Epithelial cell of proximal tubule (primary cell): ENCODE measurements at places on chromosomes 4 and X.

DNA sequence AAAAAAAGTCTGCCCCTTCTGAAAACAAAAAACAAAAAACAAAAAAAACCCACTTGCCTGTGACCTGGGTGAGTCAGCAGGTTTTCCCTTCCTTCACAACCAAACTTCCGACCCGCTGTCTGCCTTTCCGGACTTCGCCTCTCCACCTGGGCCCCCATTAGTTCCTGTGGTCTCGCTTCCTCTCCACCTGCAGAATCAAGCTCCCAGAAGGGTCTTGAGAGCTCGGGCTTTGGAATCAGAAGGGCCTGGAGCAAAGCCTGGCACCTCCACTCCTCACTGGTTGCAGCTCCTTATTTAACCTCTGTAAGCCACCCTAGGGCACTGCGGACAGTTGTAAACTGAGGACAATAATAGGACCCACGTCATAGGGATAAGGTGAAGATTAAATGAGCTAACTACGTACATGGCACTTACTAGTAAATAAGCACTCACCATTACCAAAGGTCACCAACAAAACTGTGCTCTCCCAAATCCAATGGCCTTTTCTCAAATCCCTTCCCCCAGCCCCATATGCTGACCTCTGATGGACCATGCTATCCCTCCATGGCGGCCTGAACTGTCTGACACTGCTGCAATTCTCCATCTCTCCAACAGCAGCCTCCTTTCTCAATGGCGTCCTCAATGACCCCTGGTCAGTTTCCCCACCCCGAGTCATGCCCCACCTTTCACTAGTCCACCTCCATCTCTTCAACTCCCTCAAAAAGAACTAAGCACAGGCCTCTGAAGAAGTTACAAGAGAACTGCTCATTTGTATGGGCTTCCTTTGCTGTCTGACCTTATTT, 64.2 kb downstream of the IRF2 start:
- no peak for DNase-seq

DNA sequence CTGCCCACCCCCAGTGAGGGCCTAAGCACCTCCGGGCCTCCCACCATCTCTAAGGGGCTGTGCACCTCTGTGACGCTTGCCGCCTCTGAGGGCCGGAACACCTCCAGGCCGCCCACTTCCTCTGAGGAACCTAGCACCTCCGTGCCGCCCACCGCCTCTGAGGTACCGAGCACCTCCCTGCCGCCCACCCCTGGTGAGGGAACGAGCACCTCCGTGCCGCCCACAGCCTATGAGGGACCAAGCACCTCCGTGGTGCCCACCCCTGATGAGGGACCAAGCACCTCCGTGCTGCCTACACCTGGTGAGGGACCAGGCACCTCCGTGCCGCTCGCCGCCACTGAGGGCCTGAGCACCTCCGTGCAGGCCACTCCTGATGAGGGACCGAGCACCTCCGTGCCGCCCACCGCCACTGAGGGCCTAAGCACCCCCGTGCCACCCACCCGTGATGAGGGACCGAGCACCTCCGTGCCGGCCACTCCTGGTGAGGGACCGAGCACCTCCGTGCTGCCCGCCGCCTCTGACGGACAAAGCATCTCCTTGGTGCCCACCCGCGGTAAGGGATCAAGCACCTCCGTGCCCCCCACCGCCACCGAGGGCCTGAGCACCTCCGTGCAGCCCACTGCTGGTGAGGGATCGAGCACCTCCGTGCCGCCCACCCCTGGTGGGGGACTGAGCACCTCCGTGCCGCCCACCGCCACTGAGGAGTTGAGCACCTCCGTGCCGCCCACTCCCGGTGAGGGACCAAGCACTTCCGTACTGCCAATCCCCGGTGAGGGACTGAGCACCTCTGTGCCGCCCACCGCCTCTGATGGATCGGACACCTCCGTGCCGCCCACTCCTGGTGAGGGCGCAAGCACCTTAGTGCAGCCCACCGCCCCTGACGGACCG, 977 bp downstream of the MAGEE1 start:
- no peak for DNase-seq

DNA sequence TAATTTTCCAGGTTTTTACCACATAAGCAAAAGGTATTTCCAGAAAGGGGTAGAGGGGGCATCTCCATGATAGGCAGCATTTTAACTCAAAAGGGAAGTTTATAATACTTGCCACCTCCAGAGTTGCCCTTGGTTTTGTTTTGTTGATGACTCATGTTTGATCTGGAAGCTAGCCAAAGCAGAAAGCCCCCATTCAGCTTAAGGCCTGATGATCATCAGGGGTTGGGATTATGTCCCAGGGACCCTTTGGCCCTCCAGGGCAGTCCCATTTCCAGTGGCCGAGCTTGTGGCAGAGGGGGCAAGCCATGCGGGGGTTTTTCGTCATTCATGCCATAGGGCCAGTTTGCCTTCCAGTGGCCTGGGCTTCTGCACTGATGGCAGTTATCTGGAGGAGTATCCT, 143.0 kb upstream of the PLAC1 start:
- no peak for DNase-seq

DNA sequence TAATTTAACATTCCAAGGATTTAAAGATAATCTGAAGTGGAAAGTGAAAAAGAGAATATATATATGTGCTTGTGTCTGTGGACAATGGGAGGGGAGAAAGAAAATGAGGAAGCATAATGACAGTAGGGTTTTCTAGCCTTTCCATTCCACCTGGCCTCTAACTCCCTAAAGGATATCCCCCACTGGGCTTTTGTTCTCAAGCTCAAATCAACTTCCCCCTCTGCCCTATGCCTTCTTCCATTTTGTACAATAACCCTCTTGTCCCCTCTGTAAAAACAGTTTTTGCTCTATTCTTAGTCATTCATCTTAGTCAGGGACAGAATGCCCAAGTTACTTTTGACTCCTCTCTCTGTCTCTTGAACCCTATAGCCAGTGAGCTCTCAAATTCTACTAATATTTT, 23.6 kb downstream of the ANTXR2 start:
- DNase-seq, result no peak

DNA sequence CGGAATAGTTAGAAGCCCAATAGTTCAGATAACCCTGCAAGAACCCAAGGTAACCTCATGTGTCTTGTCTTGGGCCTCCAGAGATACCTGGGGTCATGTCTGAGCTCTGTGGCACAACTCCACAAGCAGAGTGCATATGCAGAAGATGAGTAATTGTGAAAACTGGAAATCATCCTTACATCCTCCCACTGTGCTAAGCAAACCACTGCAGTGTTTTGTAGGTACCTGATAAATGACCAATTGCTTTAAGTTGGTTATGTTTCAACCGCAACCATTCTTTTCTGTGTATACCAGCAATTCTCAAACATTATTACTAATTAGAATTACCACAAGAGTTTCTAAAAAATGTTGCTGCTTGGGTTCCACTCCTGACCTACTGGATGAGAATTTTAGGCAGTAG, 73.2 kb downstream of the CBLL2 start:
- no peak for DNase-seq
